ENCODE measurements at places on chromosomes 1 and 21.

DNA sequence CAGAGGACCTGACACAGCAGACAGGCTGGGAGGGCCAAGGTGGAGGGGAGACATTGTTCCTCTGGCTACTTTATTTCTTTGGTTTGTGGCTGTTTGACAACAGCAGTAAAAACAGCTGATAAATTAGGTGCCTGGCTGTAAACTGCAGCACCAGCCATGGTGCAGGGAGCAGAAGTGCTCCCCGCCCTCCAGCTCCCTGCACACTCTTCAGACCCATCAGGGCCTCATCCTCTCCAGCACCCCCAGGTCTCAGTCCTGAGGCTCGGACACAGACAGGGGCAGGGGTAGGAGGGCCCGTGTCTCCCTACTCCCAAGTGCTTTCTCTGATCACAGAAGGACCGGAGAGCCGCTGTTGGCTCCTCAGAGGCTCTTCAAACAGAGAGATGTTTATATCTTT, 17.7 kb upstream of the LRRN2 start:
- no peak for DNase-seq

DNA sequence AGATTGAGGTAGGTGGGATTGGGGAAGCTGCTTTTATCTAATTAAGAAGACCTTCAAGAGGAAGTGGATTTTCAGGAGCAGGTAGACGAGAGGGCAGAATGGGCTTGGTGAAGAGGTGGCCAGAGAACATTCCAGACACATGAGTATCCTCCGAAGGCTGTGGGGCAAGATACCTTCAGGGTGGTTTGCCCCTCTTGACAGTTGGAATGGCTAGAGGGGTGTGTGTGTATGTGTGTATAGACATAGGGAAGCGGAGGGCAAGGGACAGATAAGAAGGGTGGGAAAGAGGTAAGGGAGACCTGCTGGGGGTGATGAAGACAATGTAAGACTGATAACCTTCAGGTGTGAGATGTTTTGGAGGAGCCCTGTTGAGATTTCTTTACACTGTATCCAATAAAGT, 46.8 kb upstream of the TSPAN2 start:
- no peak for DNase-seq

DNA sequence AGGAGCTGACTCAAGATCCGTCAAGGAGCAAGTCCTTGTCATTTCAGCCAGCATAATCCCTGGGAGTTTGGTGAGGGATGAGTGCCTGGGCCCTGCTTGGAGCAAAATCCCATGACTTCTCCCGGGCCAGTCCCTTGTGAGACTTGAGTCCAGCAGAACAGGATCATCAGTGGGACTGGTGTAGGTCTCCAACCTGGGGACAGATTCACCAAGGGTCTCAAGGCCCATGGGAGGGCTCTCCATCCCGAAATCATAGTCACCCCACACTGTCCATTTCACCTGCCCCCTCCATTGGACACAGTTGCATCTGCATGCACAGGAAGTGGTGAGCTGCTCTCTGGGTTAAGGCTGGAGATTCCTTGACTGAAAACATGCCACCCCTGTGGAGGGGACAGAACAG, 178.2 kb downstream of the FOXD2 start:
- DNase-seq = no peak

DNA sequence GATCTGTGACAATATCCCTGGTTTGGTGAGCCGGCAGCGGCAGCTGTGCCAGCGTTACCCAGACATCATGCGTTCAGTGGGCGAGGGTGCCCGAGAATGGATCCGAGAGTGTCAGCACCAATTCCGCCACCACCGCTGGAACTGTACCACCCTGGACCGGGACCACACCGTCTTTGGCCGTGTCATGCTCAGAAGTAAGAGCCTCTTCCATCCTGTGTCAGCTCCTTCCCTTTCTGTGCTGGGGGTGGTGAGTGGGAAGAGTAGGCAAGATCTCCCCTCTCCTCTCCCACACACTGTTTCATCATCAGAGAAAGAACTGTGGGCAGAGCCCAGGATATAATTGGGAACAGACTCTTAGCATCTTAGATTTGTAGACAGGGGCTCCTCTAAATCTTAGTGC, 6.1 kb downstream of the WNT2B start:
- no peak for DNase-seq

DNA sequence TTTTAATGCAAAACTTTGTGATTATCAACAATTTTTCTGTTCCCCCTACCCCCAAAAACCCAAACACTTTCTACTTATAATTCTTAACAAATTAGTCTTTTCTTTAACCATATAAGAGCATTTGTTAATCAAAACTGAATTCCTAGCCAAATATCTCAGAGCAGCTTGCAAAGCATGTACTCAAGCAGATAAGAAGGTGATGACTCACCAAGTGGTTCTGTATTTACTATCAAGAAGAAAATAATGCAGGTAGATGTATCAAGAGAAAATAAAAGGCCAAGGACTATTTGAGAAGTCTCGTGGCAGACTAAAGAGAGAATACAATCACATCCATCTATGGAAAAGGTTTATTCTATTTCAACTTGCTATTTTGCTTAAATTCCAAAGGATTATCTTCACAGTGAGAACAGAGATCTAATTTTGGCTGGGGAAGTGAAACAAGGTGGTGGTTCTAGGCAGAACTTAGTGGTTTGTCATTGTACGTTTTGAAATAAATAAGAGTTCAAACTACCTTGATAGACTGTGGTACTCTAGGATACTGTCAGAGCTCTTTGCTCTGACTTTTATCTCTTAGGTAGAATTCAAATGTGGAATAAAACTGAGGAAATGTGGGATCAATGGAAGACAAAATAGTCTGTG, 94.7 kb upstream of the NRIP1 start:
- DNase-seq = no peak

DNA sequence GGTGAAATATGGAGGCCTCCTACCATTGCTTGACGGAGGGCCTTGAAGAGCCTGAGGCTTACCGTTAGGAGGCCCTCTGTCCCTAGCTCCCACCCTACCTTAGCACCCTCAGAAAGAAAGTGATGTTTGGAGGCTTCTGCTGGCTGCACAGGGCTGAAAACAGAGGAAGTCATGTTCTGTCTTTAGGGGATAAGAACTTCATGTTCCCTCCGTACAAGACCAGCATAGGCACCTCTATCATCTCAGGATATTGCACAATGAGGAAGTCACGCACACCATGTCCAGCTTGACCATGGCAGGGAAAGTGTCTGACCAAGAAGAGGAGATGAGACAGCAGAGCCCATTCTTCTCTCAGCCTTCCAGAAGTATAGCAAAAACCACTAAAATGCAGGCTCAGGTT, 13.8 kb downstream of the ADORA3 start:
- no peak for DNase-seq

GRCh38 chr1:114108751-114109255, 44.9 kb downstream of the SYT6 start:
- DNase-seq = no peak

Measured in activated naive CD4-positive, alpha-beta T cell treated with anti-CD3 and anti-CD28 coated beads, Interleukin-2, amount 50 U/mL, for 72 hours (primary cell).